ENCODE measurements at places on chromosomes 11 and 22.

DNA sequence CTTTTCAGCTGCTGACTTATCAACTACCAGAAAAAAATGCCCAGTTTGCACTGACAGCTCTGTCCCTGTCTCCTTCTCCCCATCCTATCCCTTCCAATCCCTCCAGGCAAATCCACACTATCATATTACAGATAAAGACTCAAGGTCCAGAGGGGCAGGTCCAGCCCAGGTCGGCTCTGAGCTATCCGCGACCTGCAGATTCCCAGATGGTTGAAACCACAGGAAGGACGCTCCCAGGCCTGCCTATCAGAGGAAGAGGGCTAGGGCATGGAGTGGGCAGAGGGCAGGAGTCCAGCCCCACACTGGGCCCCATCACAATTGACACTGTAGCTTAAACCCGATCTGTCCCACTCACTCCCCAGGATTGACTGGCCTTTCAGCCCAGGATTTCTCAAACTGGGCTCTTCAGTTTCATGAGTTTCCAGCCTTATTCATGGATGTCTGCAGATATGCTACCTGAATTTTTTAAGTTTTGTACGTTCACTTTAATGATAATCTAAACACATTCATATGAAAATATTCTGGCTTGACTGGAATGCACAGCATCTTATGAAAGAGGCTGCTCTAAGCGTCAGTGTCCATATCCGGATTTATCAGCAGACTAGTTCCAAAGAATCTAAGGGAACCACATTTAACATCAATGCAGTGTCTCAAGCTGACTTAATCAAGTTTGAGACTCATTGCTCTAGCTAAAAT lies 16.4 kb upstream of the FCHSD2 start:
- DNase-seq, result no peak

DNA sequence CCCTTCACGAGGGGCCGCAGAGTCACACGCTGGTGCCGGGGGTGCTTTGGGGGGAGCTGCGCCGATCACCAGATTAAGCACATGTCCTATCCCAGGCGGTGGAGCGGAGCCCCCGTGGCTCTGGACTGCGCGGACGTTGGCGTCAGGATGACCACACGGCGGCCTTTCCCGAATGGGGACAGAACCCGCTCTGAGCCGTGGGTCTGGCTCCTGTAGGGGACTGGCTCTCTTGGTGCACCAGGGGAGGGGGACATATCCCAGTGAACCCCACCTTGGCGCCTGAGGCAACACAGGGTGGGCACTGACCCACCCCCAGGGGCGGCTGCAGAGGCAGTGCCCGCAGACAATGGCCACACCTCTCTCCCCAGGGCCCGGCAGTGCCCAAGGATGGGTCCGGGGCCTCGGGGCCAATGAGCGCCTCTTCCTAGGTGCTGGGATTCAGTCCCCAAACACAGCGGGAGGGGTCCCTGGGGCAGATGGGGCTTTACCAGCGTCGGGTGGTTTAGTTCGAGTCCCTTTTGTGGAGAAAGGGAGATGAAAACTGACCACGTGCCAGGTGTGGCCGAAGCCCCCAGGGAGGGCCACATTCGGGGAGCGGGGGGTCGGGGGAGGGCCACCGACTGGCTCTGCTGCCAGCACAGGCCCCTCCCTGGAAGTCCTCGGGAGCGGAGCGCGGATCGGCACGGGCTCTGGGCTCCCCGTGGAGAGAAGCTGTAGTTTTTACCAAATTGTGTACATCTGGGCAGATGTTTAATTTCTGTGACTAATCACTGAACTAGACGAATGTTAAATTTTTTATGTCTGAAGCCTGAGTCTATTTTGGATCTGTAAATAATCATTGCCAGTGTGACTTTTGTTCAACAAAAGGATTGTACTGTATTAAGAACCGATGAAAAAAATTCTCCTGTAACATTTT lies 58.9 kb downstream of the GRAMD4 start:
- DNase-seq, result no peak

GRCh38 chr11:33507356-33507755 lies 193.3 kb downstream of the C11orf91 start:
- DNase-seq, result no peak

- no peak for DNase-seq
These were observed at the start of gene RASSF10 for GRCh38 chr11:13008625-13009475. TSS of gene RASSF10 (plus strand) at chr11:13009316. CDS start at chr11:13009577, 261 bp downstream.

- DNase-seq, result no peak
These were observed 11.6 kb upstream of the OLFML1 start for GRCh38 chr11:7473717-7474116.

GRCh38 chr11:124642628-124643027 lies 20.0 kb downstream of the TBRG1 start:
- DNase-seq, result no peak

- no peak for DNase-seq
These were observed 1.2 kb downstream of the JAML start for GRCh38 chr11:118223570-118223969.

GRCh38 chr22:36369922-36370791 lies 17.6 kb downstream of the MYH9 start:
- DNase-seq, result no peak

GRCh38 chr11:60753309-60753708 lies 3.4 kb upstream of the MS4A15 start:
- no peak for DNase-seq

GRCh38 chr11:76793391-76794291 lies 10.5 kb downstream of the TSKU start:
- DNase-seq, result no peak

- no peak for DNase-seq
These were observed 68.3 kb upstream of the NAV2 start for GRCh38 chr11:19644316-19644715.

DNA sequence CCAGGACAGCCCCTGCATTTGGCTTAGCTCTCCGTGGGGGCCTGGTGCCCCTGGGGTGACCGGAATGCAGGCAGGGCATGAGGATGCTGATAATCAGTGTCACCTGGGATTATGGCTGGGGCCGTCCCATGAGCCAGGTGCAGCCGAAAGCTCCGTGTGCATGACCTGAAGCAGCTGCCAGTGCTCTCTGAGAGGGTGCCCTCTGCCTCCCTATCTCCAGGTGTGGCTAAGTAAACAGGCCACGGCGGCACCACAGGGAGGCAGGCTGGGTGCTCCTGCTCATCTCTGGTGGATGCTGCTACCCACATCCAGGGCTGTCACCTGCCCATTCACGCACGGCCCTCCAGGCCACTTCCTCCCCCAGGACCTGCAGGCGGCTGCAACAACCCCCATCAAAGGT lies 29.8 kb downstream of the DUSP8 start:
- no peak for DNase-seq

All from caudate nucleus (tissue), 63 donors.